Stimulated activated memory B cell treated with anti-CD40 and anti-IgM and Interleukin-4, amounts not matched to agents 10 μg/mL and 1 μg/mL and 100 μg/mL, for 72 hours (primary cell): ENCODE measurements at places on chromosomes 2 and 18.
A peak's percentile ranks its signal among the peaks of the same experiment; 100 is the strongest.

DNA sequence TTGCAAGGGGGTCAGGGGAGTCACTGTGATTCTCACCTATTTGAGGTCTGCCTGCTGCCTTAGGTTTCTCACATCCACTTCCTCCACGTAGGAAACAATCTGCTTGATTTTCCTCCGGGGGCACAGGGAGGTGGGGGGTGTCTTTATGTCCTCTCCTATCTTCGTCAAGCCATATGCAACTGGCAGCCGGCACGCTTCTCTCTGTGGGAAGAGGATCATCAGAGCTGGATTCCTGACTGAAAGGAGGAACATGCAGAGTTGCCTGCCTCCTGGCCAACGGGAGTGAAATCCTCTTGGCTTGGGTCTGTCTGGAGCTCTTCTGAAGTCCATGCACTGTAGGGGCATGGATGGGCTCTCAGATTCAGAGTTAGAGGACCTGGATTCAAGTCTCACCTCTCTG lies 43.1 kb upstream of the ACVR1 start:
- no peak for ATAC-seq

DNA sequence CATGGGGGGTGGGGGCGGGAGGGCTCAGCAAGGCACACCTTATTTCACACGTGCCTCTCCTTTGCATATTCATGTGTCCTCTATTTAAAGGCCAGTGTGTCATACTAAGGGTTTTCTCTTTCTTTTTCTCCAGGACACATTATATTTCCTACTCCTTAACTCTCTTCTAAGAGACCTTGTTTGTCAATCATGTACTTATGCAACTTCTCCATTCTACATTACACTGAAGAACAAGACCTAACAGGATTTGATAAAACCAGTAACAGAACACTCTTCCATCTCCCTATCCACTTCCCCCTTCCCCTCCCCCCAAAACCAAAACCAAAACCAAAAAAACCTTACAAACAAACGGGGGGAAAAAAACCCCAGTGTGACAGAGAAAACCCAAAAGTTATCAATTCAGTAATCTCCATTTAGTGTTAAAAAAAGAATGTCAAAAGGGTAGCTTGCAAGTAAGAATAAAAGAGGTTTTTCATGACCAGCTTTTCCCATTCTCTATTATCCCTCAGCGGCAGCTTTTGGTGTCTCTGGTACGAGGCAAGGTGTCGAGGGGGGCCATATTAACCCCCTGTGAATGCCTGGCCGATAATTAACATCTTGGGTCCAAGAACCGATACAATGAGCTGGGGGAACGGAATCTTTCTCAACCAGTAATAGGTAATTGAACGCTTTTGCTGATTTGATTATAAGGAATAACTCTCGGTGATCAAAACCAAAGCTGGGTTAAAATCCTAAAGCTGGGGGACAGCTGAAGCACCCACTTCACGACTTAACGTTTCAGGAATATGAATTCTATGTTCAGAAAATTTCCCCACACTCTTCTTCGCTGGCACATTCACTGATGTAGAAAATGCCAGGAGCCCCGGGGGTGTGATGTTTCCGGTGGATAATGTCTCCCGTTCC lies 191.0 kb upstream of the TCF4 start:
- ATAC-seq: peak; percentile 28

- ATAC-seq: no peak
Observed at GRCh38 chr2:219514196-219514761, at the start of gene ASIC4. ASIC4 (plus strand) TSS chr2:219514482; CDS start chr2:219514725, 243 bp downstream.

DNA sequence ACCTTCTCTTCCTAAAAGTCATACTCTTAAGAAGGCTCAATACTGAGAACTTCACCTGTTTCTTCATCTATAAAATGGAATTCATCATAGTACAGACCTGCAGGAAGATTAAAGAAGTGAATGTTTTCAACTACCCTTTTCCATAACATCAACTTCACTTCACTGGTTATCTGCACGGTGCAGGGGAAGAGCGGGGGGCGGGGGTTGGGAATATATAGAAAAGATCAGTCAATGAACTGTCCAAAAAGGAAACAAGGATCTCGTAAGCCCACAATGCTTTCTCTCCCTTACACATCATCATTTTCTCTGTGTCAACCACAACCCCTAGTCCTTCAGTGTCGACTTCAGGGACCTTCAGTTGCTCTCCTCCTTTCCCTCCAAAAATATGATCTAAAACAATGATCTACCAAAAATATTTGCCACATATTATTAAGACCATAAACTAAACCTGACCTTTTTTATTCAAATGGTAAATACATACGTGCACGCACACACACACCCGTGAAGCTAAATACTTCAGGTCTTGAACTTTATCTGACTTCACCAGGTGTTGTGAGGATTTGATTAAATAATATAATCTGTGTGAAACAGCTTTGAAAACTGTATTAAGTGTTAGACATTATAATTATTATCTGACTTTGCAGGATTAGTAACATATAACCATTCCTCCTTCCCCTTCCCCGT lies 4.9 kb downstream of the MBOAT2 start:
- no peak for ATAC-seq

DNA sequence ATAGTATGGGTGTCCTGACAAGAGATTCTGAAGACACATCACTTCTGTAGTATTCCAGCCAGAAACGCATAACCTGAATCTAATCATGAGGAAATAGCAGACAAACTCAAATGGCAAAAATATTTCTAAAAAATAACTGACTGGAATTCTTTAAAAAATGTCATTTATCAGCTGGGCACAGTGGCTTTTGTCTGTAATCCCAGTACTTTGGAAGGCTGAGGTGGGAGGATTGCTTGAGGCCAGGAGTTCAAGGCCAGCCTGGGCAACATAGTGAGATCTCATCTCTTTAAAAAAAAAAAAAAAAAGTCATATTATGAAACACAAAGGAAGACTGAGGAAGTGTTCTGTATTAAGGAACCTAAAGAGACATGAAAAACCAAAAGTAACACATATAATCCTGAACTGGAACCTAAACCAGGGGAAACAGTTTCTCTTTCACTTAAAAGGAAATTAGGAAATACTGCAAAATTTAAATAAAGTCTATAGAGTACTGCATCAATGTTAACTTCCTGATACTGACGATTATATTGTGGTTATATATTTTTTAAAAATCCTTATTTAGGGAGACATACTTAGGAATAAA lies 29.9 kb downstream of the SESTD1 start:
- ATAC-seq: no peak
